Hematopoietic multipotent progenitor cell treated with erythropoietin and hydrocortisone succinate and interleukin-3 and kit ligand, for 17 days (in vitro differentiated cells): ENCODE measurements at places on chromosomes 3 and 15.

GRCh38 chr3:42300013-42300412, 34.0 kb upstream of the CCK start:
- no peak for DNase-seq

DNA sequence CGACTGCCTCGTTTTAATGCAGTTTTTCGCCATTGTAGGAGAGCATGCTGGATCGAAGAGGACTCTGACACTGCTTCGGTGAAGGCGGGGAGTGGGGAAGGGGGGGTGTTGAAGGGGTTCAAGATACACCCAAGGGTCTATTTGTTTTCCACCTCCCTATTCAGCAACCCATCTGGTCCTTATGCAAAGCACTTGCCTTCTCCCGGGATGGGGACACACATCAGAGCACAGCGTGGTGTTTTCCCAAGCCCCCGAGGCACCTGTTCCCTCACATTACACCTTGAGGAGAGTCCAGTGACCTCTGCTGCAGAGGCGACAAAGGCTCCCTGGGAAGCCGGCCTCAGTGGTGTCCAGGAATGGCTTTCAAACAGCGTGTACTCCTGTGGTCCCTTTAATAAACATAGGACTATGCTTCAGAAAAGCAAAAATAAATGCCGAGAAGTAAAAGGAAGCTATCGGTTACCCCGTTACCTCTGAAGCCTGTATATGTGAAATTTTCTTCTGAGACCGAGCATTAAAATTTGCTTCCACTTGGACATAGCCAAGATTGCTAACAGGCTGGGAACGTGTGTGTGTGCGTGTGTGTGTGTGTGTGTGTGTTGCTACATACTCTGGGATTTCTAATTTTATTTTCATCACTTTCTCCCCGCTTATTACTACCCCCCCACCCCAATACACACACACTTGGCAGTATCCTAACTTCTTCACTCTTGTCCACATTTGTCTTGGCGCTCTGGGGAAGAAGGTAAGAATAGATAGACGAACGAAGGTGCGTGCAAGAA, 53.2 kb downstream of the CCDC54 start:
- no peak for DNase-seq

DNA sequence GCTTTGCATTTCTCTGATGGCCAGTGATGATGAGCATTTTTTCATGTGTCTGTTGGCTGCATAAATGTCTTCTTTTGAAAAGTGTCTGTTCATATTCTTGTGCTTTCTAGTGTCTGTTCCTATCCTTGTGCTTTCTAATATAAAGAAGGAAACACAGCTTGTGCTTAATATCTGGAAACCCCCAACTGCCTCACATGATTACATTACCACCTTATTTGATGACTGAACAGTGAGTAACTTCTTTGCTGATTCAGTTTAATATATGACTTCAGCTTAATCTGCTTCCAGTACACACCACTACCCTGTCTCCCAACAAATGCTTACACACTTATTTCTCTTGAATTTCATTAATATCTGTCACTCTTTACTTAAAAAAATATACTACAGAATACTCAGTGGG, 835.1 kb downstream of the EDEM1 start:
- DNase-seq, result no peak

- no peak for DNase-seq
Observed at GRCh38 chr3:194518652-194519051, 31.9 kb upstream of the ATP13A3 start.

DNA sequence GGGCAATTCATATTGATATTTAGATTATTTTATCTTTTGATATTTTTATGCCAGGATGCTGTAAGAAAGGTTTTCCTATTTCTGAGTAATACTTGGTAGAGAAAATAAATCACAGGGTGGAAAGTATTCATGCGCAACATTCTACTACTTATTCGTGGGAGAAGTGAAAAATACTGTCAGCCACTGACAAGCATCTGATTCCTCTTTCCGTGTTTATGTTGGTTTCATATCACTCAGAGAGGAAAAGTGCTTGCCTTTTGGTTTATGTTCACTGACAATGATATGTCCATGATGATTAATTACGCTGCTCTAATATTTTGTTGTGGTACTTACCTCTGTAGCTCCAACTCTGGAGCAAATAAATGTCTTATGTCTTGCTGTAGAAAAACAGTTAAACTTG, 429.4 kb downstream of the EDEM1 start:
- DNase-seq, result no peak

DNA sequence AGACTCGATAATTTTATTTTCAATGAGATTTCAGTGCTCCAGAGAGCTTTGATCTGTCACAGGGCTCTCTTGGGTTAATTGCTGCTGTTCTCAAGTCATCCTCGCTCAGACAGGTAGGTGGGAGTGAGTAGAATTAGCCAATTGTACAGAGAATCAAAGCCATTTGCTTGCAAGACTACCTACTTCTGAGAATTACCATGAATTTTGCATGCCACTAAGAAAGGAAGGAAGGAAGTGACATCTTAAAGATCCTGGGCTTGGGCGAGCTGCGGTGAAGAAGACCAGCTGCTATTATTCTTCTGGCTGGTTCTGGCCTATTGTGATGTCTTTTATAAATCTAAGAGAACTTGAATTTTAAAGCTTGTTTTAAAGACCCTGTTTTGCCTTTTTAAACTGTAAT, 154.1 kb upstream of the LPP start:
- no peak for DNase-seq

DNA sequence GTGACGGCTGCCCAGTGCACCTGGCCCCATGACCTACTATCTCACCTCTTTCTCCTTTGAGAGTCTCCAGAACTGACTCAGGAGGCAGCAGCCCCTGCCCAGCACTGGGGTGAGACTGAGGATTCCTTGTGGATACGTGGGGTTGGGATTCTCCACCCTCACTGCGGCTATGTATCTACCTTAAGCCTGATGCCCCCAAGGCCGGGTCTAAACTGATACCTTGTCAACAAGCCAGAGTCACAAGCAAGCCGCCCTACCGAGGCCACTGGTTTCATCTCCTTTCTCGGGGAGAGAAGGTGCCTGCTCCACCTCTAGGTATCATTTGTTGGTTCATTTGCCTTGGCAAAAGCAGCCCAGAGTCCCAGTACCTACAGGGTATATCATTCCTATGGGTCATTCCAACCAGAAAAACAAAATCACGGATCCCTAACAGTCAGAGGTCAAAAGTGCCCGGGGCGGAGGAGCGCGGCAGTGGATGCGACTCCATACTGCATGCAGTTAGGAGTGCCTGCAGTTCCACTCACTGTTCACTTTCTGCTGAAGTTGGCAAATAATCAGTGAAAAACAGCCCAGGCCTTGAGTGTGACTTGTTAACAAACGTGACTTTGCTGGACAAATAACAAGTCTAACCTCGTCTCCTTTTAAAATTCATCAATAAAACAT, 47.5 kb downstream of the ABTB1 start:
- DNase-seq, result no peak

- DNase-seq, result no peak
Observed at GRCh38 chr15:37931868-37932267, 2.6 kb upstream of the TMCO5A start.

DNA sequence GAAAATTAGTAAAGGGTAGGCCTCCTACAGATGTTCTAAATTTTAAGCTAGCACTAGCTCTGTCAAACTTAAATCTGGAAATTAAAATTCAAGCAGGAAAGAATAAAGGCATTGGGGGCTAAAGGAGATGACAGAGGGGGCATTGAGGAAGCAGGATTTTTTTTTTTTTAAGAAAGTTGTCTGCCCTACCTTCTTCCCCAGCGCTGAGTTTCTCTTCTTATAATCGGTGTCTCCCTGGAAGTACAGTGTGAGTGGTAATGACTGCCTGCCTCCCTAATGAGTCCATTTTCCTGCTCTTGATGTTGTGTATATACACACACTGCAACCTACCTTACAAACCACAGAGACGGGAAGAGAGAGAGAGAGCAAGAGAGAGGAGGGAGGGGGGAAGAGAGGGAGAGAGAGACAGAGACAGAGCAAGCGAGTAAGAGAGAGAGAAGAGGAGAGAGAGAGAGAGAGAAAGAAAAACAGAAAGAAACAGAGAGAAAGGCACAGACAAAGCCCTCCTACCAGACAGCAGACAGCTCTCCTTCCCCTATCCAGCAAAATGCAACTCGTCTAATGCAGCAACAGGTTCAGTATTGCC, 47.0 kb downstream of the ZBTB20 start:
- no peak for DNase-seq

- DNase-seq, result no peak
Observed at GRCh38 chr15:89469426-89470096, 26.8 kb downstream of the RHCG start.

DNA sequence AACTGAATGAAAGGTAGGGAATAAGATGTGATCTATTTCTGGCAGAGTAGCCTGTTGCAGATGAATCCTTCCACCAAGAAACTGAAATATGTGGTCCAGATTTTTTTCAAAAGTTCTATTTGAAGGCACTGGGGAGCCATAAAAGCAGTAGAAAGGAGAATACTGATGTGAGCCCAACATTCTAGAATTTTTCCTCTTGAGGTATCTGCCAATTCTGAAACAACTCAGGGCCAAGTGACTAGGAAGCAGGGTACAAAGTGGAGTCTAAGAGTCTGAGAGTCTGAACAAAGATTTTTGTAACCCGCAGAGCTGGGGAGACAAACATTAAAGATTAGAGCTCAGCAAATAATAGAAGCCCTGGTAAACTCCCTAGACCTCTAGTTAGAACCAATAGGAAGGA, 58.3 kb upstream of the SLCO3A1 start:
- DNase-seq, result no peak

GRCh38 chr3:120858521-120858920, 49.5 kb upstream of the STXBP5L start:
- DNase-seq, result no peak

- no peak for DNase-seq
Observed at GRCh38 chr3:64184621-64185020, 40.6 kb downstream of the PRICKLE2 start.

GRCh38 chr3:142033292-142033691, 116.1 kb downstream of the TFDP2 start:
- DNase-seq, result no peak

- no peak for DNase-seq
Observed at GRCh38 chr3:127458696-127459604, 131.6 kb downstream of the TPRA1 start.

GRCh38 chr3:107919239-107919638, 171.6 kb downstream of the CD47 start:
- no peak for DNase-seq

GRCh38 chr3:50414616-50415015, 55.3 kb upstream of the TMEM115 start:
- no peak for DNase-seq

- no peak for DNase-seq
Observed at GRCh38 chr3:197397838-197398237, 99.4 kb upstream of the DLG1 start.

GRCh38 chr3:147649475-147649874, 240.3 kb downstream of the ZIC1 start:
- DNase-seq, result no peak

GRCh38 chr15:98420837-98421236, 227.5 kb upstream of the IGF1R start:
- DNase-seq, result no peak

GRCh38 chr3:66386925-66387650, 113.7 kb downstream of the LRIG1 start:
- DNase-seq, result no peak
